ENCODE measurements at places on chromosomes 16 and 17. TPM values are rescaled to one million over a fixed set of nuclear protein-coding genes. Genes with fewer than 3 reads are reported as not detected.

DNA sequence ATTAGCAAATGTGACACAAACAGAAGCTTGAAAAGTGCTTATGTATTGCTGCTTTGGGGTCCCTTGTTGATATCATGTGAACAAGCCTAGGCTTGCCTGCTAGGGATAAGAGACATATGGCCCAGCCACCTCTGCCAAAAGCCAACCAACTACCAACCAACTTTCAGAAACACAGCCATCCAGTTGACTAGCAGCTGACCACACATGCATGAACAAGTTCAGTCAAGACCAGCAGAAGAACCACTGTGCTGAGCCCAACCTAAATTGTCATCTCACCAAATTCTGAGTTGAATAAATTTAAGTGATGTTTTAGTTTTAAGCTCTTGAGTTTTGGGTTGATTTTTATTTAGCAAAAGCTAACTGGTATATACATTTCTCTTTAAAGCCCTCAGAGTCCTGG lies 3.5 kb downstream of the ERN2 start:
- no peak for DNase-seq

FADS6 gene
- not detected for total RNA-seq

- DNase-seq, result no peak
Measured at GRCh38 chr16:13838401-13839190, 81.4 kb upstream of the ERCC4 start.

- peak; percentile 12 for DNase-seq
Measured at GRCh38 chr16:68999114-68999513, 106.3 kb upstream of the HAS3 start.

CDH8 gene
- total RNA-seq, result 3.6 TPM

GRCh38 chr17:37147301-37147812 lies 198.6 kb downstream of the AATF start:
- DNase-seq, result no peak

SLC5A2 gene
- 0.13 TPM for total RNA-seq

GRCh38 chr17:55690105-55690508 lies 32.6 kb downstream of the TMEM100 start:
- no peak for DNase-seq

ZSCAN10 gene
- not detected for total RNA-seq

DNA sequence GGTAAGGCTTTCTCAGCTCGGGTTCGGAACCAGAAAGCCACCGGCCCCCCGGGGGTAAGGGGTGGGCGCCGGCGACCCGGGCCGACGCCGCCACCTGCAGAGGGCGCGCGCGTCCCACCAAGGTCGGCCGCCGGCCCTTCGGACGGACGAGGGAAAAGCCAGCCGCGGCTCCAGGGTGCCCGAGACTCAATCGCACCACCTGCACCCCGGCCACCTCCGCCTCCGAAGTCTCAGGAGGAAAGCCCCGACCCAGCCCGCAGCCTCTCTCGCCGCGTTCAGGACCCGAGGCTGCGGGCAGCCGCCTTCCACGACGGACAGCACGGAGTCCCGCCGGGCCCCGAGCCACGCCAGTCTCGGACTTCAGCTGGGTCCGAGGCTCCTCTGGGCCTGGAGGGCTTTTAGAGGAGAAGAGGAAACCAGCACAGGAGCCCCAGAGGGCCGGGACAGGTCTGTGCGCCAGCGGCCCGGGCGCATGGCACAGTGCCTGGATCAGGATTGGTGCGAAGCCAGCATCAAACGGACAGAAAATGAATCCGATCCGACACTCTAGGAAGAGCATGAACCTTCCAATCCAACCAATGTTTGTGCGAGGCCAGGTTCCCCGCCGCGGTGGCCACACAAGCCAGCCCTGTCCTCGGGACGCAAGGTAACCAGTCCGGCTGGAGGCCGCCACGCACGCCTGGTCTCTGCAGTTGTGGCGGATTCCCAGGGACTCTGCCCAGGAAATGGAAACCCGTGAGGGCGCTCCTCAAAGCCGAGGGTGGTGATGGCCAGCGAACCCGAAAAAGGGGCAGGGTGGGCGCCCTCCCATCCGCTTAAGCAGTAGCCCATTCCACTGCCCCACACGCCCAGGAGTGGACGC lies 6.7 kb downstream of the CBX8 start:
- no peak for DNase-seq

DNA sequence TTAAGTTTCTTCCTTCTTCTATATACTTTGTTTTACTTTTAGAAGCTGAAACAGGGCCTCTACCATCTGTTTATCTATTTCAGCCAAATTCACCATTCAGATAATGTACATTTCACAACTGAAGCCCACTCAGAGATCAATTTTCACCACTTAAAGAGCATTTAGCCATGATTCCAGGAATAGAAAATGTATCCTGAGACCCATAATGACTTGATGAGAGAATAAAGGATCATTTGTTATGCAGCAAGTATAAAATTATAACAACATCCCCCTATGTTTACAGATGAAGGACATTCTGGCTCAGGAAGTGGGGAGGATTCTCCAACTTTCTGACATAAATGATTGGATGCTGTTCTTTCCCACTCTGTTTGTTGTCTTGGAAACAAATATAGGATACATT lies 962.1 kb upstream of the EEF2KMT start:
- DNase-seq, result no peak

GRCh38 chr17:69729944-69730343 lies 315.4 kb downstream of the MAP2K6 start:
- no peak for DNase-seq

- peak; percentile 88 for DNase-seq
Measured at GRCh38 chr16:22092143-22092933, at the start of gene VWA3A. Gene VWA3A, plus strand, starts transcription at chr16:22092541. Its CDS starts 97 bp downstream, at chr16:22092638.

DNA sequence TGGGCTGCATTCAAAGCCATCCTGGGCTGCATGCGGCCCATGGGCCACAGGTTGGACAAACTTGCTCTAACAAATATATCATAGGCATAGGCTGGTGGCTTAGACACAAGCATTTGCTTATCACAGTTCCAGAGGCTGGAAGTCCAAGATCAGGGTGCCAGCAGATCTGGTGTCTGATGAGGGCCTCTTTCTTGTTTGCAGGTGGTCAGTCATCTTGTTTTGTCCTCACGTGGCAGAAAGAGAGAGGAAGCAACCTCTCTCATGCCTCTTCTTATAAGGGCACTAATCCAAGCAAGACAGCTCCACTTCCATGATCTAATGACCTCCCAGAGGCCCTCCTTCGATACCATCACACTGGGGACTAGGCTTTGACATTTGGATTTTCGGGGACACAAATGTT lies 238.7 kb upstream of the TNRC6C start:
- peak; percentile 62 for DNase-seq

- DNase-seq, result no peak
Measured at GRCh38 chr16:17723531-17724134, 252.9 kb upstream of the XYLT1 start.

STX4 gene
- total RNA-seq, result 54.0 TPM

SAT2 gene
- total RNA-seq, result 71.4 TPM

DNA sequence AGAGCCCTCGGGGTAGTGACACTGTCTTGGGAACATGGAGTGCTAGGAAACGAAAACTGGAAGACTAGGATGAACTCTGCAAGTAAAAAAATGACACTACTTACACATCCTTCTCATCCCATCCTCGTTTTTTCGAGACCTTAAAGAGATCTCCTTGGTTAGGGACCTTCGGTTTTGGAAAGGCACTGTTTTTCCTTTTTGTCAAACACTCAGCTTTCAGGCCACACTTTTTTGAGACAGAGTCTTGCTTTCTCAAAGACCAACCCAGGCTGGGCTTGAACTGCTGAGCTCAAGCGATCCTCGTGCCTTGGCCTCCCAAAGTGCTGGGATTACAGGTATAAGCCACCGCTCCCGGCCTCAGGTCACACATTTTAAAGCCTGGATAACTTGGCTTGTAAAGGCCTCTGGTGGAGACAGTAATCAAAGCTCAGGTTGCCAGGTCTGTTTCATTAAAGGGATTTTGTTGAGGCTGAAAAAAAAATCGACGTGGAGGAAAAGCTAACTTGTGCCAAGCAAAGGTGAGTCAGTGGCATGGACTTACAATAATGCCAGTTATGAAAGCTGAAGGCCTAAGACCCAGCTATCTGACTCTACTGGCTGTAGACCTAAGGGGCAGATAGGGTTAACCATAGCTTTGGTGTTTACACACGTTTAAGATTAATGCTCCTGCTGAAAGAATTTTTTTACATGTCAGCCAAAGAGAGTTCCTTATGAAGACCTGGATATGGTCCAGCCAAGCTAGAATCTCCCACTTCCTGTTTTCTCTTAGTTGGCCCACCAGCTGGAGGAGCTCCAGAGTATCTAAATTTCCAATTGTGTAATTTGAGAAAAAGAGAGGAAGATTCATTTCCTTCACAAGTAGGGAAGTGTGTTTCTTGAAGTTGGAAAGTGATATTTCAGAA lies 823 bp downstream of the NBR1 start:
- no peak for DNase-seq

- DNase-seq, result no peak
Measured at GRCh38 chr17:2958706-2959222, 104.6 kb downstream of the OR1D5 start.

DNA sequence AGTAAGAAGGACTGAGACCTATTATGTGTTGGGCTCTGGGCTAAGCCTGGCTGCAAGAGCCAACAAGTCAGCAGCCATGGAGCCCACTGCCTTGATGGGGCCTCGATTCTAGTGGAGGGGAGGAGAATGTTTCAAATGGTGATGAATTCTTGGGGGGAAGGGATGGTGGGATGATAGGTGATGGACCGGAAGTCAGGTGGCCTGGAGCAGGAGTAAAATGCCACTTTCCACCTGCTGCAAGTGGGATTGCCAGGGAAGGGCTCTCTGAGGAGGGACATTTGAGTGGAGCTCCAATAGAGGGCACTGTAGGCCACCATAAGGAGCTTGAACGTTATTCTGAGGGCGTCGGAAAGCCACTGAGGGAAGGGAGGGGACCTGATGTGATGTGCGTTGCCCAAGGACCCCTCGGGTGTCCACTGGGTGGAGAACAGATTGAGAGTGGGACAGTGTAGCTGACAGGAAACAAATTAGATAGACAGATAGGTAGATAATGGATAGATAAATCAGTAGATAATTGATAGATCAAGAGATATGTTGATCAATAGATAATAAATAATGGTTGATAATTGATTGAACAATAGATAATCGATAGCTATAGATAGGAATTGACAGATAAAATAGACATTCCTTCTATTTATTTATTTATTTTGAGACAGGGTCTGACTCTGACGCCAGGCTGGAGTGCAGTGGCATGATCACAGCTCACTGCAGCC lies 18.2 kb upstream of the NXPH3 start:
- DNase-seq, result no peak

- no peak for DNase-seq
Measured at GRCh38 chr17:11240041-11240840, 772 bp upstream of the SHISA6 start.

LRRC37B gene
- total RNA-seq, result 7.5 TPM

HBM gene
- total RNA-seq, result not detected

GRCh38 chr17:48647103-48647962 lies 21.2 kb upstream of the HOXB9 start:
- DNase-seq, result no peak

DNA sequence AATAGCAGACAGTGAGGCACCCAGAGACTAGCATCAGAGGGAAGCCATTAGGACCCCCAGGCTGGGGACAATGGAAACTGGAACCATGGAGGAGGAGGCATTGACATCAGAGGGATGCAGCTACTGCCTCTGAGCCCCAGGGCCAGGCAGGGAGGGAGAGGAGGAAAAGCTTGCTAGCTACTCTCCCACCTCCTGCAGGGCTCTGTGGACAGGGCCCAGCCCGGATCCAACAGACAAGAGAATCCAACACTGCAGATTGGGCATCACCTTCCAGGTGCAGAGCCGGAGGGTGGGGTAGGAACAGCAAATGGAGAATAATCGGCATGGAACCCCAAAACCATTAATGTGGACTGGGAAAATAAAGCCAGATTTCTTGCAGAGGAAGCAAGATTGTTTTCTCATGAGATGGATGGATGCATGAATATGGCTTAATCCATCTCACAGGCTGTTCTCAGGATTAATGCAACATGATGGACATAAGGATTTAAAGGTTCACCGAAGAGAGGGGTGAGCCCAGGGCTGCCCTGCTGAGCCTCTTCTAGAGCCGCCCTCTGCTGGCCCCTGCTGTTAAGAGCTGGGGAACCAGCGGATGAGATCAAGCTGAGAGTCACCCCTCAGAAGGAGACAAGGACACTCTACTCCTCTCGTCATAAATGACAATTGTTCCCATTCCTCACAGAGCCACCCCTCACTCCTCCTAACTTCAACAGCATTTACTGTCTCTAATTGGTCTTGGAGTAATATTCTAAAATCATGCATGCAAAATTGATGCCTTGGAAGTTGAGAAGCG lies 48.8 kb downstream of the DNAH3 start:
- peak; percentile 74 for DNase-seq

- DNase-seq, result no peak
Measured at GRCh38 chr17:78325076-78325687, 34.7 kb downstream of the SOCS3 start.

DNA sequence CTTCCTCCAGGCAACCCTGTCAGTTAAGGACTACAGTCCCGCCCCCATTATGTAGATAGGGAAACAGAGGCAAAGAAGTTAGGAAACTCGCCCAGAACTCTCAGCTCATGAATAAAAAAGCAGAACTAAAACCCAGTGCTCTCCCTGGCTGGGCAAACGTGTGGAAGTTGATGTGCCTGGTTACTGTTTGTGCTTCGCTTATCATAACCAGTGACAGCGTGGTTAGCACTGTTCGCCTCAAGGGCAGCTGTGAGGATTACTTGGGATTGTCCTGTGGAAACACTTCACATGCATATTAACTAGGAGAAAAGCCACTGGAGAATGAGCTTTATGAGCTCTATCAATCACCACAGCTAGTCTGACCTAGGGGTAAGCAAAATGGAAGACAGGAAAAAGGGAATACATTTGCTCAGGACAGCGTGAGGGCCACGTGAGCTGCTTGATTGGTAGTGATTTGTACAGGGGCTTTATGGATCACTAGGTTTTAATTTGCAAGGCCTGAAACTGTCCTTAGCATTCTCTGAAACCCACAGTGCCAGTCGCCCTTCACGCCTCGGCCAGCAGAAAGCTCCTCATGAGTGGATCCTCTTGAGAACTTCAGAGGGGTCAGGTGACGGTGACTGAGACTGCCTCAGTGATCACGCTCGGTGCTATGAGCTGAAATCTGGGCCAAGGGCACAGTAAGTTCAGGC lies 19.9 kb downstream of the CYB5D2 start:
- DNase-seq, result no peak

HOXB5 gene
- 0.19 TPM for total RNA-seq

TEDC2 gene
- not detected for total RNA-seq

- no peak for DNase-seq
Measured at GRCh38 chr17:55897301-55897700, 146.4 kb downstream of the PCTP start.

DBF4B gene
- 3.7 TPM for total RNA-seq

DNA sequence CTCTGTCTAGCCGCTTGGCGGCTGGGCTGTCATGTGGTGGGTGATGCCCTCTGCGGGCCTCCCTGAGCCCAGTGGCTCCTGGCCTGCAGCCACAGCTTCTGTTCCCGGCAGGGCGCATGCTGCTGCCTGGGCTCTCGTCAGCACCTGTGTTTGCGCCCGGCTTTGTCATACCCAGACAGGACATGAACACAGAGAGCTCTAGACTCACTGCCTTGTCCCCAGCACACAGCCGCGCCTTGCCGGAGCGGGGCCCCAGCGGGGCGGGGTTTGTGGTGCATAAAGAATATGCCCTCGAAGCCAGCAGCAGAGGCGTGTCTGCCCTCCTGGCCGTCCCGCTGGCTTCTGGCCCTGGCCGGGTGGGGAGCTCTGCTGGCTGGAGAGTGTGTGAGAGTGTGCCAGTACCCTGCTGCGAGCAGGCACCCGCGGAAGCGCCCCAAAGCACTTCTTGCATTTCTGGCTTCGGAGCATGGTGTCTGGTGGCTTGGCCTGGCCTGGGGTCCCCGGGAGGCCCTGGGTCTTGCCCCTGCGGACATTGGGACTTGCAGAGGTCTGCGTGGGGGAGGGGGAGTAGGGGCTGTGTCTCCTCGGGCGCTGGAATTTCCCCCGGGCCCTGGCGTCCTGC lies 14.4 kb downstream of the ASPSCR1 start:
- no peak for DNase-seq
